Effector memory CD4-positive, alpha-beta T cell (primary cell): ENCODE measurements at places on chromosomes 12 and 14.

DNA sequence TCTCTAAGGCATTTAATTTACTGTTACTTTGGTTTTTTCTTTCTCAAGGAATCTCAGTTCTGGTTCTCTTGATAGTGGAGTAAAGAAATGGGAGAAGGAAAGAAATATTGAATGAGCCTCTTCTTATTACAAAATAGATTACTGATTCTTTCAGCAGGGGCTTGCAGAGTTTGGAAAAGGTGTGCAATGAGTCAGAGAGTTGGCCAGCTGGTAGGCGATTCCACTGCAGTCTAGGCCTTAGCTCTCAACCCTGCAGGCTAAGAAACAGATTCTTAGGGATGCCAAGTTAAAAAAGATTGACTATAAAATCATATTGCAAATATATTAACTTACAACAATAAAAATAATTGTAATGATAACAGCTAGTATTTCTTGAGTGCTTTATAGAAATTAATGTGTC lies 25.8 kb downstream of the NR1H4 start:
- DNase-seq: no peak

- no peak for DNase-seq
Measured at GRCh38 chr14:68937471-68938270, 41.4 kb downstream of the ACTN1 start.

GRCh38 chr14:93103392-93104080 lies 12.2 kb downstream of the ITPK1 start:
- peak; percentile 25 for DNase-seq

DNA sequence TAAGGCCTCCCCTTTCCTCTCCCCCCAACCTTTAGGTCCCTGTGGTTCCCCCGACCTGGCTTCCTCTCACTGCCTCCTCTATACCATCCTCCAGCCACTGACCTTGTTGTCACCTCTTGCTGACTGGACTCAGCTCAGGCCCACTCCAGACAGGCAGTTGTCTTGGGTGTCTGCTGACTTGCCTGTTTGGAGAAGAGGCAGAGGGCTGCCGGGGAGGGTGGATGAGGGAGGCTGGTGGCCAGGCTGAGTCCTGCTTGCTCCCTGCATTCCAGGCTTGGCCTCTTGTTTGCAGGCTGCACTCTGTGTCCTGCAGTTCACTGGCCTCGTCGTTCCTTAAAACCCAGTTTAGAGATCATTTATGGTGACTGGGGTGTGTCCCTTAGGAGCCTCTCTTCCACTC lies 31.0 kb upstream of the RD3L start:
- DNase-seq: no peak

GRCh38 chr12:6964605-6965025 lies 5.8 kb downstream of the PHB2 start:
- no peak for DNase-seq

- no peak for DNase-seq
Measured at GRCh38 chr12:12818701-12819100, 5.6 kb downstream of the DDX47 start.

GRCh38 chr12:14283489-14284144 lies 81.9 kb upstream of the ATF7IP start:
- DNase-seq: no peak

GRCh38 chr12:45298721-45299692 lies 83.1 kb downstream of the ANO6 start:
- DNase-seq: no peak

GRCh38 chr12:19223018-19223417 lies 93.5 kb downstream of the PLEKHA5 start:
- no peak for DNase-seq

GRCh38 chr12:102201436-102202061 lies 3.9 kb upstream of the PMCH start:
- no peak for DNase-seq

GRCh38 chr14:34496679-34497513 lies 34.9 kb upstream of the SPTSSA start:
- no peak for DNase-seq

DNA sequence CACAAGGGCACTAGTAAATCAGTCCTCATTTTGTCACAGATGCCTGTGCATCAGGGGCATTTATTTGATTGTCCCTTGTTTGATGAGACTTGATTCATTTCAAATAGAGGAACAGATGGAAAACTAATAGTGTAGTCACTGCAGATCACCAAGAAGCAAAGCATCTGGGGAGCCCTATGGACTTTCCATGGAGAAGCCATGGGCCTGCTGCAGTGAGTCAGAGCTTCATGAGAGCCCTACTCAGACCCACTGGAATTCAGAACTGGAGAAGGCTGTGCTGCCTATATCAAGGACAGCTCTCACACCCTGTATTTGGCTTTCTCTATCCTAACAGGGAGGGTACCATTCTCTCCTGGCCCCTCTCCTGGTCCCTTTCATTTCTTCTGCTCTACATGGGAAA lies 126.2 kb downstream of the GRIP1 start:
- DNase-seq: no peak

DNA sequence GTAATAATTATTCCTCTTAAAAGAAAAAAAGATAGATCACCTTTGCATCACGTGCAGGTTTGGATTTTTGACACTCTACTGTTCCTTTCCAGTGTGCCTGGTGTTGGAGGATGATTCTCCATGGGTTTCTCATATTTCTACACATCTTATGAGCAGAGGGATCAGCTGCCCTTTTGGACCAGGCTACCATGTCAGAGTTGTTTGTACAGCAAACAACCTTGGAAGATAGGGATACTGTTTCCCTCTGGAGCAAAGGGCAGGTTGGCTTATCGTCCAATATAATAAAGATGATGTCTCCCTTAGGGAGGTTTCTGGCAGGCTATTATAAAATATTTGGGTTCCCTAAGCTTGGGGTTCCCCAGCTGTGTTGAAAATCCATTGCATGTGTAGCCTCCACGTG lies 42.1 kb downstream of the DAO start:
- DNase-seq: no peak

- DNase-seq: no peak
Measured at GRCh38 chr12:101086490-101087135, 123.4 kb downstream of the SLC5A8 start.

DNA sequence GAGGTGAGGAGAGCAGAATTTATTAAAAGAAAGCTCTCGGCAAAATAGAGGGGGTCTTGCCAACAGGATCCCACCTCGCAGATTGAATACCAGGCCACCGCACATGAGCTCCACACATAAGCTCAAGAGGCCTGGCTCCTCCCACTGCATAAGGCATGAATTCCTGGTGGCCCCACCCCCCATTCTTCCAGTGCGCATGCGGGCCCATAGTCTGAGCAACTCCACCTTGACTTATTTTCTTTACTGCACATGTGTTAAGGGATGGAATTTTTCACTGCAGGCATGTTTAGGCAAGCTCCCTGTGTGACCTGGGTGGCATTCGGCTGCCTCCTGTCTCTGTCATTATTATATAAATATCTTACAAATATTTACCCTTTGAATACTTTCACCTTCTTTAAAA lies 412.5 kb downstream of the RMST start:
- DNase-seq: no peak

GRCh38 chr14:36807727-36808126 lies 146.1 kb downstream of the PAX9 start:
- no peak for DNase-seq

- no peak for DNase-seq
Measured at GRCh38 chr14:34964977-34965764, 17.6 kb upstream of the SRP54 start.

DNA sequence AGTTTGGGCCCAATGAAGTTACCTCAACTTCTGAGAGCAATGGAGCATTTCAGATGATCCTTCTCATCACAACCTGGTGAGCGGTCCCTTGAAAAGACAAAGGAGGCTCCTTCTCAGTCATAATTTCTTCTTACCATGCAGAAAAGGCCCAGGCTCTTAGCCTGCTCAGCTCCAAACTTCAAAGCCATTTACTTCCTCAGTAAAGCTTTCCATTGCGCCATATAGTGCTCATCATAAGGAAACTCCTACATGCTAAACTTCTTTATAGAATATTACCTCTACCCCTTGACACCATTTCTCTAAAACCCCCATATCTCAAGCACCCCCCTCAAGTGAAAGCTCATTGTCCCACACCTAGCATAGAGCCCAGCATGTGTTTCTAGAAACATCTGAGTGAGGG lies 127.1 kb downstream of the GTF2A1 start:
- DNase-seq: no peak

DNA sequence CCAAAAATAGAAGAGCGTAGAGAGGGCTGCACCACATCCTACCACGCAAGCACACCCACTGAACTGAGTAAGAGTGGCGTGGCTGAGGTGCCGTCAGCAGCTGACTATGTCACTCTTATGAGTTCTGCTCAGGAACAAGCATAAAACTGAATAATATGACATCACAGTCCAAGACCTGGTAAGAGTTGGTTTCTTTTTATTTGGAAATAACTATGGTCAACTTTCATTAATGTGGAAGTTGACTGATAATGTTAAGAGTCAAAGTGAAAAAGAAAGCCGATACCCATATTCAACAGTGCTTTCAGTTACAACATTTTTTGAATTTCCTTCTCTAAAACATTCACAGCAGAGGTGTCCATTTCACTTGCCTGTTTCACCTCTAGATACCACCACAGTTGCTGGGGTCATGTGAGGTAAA lies 44.6 kb downstream of the GNS start:
- DNase-seq: no peak

DNA sequence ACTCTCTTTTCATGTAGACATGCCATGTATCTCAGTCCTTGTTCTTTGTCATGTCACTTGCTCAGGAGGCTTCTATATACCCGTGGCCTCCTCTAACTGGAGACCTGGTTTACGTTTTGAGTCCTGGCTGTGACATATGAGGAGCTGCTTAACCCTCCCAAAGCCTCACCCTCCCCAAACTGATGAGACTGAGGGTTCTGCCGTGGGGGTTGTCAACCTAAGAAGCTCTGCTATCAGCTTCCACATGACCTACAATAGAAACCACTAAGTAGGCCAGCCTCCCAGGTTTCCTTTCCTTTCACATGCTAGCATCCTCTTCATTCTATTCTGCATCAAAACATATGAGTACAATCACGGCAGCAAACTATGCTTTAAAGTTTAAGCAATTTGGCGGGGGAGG lies 76.8 kb upstream of the WSCD2 start:
- DNase-seq: no peak
